ENCODE measurements at places on chromosomes 4 and X. TPM values are rescaled to one million over a fixed set of nuclear protein-coding genes. Genes with fewer than 3 reads are reported as not detected.

Gene SPANXN4
- total RNA-seq, result not detected

Gene NEUROG2
- not detected for total RNA-seq

Gene ZDHHC15
- total RNA-seq, result 0.90 TPM

Gene RTL5
- 0.38 TPM for total RNA-seq

Gene SCRG1
- 0.05 TPM for total RNA-seq

Gene AFF2
- total RNA-seq, result 27.4 TPM

Gene GABRQ
- 0.09 TPM for total RNA-seq

Gene ODAPH
- not detected for total RNA-seq

Gene FAAH2
- 24.5 TPM for total RNA-seq

Gene LRIT3
- total RNA-seq, result 0.09 TPM

Gene NAA10
- total RNA-seq, result 41.3 TPM

Gene MANBA
- 19.7 TPM for total RNA-seq

Gene SFRP2
- total RNA-seq, result 1.7 TPM

Gene LINC00632
- 20.5 TPM for total RNA-seq

Gene GABRE
- total RNA-seq, result 2.9 TPM

Gene PRAF2
- 4.1 TPM for total RNA-seq

Gene ANTXR2
- total RNA-seq, result 13.4 TPM

Gene UVSSA
- 3.9 TPM for total RNA-seq

Gene CWH43
- total RNA-seq, result 0.09 TPM

Gene TIMP1
- total RNA-seq, result 45.3 TPM

Gene GC
- 0.38 TPM for total RNA-seq

Gene APLN
- total RNA-seq, result 0.90 TPM

Gene PPP4R3C
- total RNA-seq, result not detected

Gene VCX3A
- not detected for total RNA-seq

Gene GPRIN3
- total RNA-seq, result 3.4 TPM

Gene ADAM29
- not detected for total RNA-seq

All from thymus (tissue), 14 donors.